ENCODE measurements at places on chromosomes 16 and 17.

GRCh38 chr16:53952215-53953208 lies 248.6 kb downstream of the FTO start:
- no peak for DNase-seq

DNA sequence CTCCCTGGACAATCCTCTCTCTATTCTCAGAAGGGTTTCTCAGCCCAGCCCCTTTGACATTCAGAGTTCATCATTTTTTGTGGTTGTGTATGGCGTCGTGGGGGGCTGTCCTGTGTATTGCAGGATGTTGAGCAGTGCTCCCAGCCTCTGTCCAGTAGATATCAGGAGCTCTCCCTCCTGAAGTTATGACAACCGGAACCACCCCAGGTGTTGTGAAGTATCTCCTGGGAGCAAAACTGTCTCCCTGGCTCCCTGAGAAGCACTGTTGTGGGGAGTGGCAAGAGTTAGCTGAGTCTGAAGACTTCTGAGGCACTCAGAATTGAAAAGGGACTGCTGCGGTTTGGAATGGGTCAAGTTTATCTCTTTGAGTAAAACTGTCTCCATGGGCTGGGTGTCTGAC lies 55.9 kb upstream of the MGAT5B start:
- no peak for DNase-seq

- no peak for DNase-seq
Observed at GRCh38 chr17:64638552-64639203, 23.4 kb downstream of the SMURF2 start.

DNA sequence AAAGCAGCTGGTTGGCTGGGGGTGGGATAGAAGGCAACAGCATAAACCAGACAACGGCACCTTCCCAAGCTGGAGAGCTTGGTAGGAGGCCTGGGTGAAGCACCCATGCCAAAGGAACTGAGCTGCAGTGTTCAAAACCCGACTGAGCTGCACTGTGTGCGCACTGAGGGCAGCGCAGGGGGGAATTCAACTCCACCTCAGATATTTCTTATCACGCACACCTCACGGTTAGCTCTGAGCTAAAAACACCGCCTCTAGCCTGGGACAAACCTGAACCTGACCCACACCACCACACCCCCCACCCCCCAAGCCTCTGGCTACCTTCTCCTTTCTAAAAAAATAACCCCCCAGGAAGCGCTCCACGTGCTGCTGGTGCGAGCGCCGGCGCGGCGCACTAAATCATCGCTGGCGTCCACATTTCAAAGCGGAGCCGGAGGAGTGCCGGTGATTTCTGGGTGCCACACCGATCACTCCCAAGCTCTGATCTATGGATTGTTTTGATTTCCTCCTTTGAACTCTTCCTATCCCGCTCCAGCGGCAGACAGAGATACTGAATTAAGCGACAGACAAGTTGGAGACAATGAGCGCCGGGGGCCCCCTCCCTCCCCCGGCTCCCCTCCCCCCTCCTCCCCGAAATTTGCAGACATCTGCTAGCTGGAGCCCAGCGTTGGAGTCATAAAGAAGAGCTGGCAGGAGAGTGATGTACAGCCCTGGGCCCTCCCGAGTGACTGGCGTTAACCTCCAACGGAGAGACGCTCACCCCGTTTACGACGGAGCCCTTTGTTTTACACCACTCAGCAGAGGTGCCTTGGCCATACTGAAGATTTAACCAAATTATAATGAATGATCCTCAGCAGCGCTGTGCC lies 85.0 kb downstream of the NOG start:
- DNase-seq: no peak

DNA sequence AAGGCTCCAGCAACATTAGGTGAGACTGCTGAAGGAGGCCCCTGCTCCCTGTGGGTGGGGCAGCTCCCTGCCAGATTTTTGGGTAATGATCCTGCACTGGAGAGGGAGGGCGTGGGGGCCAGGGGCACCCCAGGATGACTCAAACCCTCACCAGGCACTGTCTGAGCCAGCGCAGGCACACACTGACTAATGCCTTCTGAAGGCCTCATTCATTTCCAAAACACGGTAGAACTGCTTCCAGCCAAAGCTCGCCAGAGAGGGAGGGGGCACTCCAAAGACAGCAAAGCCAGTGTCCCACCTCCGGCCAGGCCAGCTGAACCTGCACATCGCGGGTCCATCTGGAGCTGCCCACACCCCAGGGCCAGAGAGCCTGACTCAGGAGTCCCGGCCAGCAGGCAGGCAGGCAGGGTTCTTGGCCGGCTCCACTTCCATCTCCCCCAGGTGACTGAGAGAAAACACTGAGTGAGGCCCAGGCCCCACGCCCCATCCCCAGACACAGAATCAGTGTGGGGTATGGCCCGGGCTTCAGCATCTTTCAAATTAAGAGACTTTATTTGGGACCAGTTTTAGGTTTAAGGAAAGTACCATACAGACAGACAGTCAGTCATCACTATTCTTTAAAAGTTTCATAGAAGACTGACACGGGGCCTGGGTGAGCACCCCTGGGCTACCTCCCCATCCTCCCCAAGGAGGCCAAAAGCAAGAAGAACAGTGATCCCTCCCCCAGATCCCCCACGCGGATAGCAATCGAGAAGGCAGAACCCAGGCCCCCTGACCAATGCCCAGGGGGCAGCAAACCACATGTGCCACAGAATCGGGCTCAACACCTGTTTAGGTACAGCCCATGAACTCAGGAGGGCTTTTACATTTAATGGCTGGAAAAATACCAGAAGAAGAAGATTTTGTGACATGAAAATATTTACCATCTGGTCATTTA lies 2.3 kb downstream of the PIEZO1 start:
- DNase-seq: no peak

GRCh38 chr17:29032857-29033197 lies 10.1 kb upstream of the PIPOX start:
- DNase-seq: no peak

DNA sequence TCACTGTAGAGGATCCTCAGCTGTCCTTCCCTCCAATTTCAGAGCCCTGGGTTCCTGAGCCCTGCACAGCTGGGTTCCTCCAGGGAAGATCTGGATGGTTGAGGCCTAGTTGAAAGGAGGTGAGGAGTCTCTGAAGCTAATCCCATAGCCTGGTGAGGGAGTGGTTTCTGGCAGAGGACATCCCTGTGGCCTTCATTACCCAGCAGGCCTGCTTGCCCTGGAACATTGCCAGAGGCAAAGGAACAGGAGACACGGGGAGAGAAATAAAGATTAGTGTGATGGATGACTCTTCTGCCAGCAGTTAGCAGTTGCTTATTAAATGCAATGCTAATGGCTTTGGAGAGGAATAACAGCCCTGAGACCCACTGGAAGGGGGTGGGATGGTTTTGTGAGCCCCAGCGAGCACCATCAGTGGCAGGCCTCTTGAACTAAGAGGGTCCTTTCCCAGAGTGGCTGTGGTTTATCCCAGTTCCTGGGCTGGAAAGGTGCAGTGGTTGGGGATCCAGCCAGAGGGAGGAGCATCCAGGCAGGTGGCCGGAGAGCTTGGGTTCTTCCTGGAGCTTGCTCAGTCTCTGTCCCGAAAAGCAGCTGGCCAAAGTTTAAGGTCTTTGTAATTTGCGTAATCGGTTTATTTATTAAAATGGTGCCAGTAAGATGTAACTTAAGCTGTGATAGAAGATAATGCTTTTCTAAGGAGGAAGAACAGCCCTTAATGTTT lies 209.7 kb downstream of the CCDC182 start:
- DNase-seq: no peak

DNA sequence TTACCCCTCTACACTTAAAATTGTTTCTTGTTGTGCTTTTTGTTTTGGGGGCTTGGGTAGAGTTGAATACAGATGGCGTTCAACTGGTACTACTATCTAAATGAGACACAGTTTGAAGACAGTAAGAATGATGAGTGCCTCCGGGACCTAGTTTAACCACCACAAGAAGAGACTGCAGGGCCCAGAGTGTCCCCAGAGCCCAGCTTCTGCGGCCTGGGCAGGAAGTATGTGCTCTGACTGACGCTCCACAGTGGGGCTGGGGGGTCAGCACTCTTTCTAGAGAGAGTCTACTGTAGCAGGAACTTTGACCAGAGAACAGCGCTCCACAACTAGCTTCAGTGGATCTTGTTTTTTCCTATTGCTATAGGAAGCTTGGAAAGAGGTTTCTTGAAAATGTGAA lies 174.0 kb downstream of the VPS53 start:
- no peak for DNase-seq

GRCh38 chr17:62870552-62870971 lies 62.4 kb upstream of the MARCHF10 start:
- no peak for DNase-seq

- DNase-seq: no peak
Observed at GRCh38 chr16:79287424-79287917, 313.1 kb downstream of the MAF start.

GRCh38 chr17:37742762-37743611 lies 1.9 kb downstream of the HNF1B start:
- DNase-seq: no peak

DNA sequence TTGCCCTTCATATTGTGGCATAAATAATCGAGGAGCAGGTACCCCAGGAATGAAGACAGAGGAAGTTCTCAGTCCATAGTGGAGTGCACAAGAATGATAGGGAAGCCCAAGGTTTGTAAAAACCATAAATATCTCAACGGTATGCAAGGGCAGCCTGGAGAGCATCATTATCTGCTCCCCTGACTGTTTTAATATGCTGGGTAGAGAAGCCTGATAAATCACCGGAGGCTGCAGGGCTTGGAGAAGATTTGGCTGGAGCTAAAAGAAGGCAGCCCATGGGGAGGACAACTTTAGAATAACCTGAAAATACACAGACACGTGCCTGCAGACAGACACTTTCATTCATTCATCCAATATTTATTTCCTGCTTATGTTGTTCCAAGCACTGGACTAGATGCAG lies 205.2 kb upstream of the RPL38 start:
- DNase-seq: no peak

DNA sequence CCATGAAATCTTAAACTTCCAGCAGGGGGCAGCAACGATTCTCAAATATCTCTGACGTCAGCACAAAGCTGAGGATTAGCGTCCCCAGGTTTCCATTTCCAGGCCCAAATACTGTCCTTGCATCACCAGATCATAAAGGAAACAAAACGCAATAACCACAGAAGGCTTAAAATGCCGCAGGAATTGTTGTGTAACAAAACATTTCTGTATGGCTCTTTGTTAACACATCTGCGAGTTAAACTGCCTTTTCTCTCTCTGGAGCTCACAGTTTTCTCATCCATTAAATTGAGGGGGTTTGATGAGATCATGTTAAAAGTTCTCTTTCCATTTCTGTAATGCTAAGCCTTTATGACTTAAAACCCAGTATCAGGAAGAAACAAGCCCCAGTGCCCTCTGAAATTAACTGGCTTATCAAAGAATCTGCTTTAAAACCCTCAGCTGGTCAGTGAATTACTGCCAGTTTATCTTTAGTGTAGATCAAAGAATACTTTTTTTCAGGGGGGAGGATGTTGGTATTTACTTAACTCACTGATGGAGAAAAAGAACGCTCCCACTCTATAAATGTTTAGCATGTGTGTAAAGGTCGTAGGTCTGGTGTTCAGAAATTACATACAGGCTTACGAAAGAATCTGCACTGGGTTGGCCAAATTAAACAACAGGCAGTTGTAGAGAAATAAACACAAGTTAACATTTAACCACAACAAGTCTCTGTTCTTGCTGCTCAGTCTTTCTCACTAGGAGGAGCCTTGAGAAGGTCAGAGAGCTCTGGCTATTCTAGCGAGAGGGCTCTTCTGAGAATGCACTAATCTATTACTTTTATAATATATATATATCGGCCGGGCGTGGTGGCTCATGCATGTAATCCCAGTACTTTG lies 10.6 kb upstream of the TERF2 start:
- DNase-seq: peak; percentile 60

GRCh38 chr16:9219813-9220212 lies 128.4 kb downstream of the HAPSTR1 start:
- no peak for DNase-seq

DNA sequence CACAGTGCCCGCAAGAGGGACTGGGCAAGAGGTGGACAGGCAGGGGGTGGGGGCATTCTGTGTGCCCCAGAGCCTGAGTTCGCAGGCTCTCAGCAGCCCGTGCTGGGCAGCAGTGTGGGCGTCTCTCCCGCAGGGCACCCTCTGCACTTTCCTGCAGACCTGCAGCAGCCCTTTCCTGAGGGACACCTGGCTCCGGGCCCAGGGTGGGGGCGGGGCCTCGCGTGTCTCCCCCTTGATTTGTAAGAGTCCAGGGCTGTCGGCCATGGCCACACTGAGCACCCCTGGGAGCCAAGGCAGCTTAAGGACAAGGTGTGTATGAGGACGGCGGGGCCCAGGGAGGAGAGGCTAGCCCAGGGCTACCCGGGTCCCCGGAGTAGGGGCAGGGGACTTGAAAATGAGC lies 33.4 kb upstream of the SLC38A10 start:
- DNase-seq: no peak

- no peak for DNase-seq
Observed at GRCh38 chr16:49854188-49854795, 1.6 kb downstream of the ZNF423 start.

DNA sequence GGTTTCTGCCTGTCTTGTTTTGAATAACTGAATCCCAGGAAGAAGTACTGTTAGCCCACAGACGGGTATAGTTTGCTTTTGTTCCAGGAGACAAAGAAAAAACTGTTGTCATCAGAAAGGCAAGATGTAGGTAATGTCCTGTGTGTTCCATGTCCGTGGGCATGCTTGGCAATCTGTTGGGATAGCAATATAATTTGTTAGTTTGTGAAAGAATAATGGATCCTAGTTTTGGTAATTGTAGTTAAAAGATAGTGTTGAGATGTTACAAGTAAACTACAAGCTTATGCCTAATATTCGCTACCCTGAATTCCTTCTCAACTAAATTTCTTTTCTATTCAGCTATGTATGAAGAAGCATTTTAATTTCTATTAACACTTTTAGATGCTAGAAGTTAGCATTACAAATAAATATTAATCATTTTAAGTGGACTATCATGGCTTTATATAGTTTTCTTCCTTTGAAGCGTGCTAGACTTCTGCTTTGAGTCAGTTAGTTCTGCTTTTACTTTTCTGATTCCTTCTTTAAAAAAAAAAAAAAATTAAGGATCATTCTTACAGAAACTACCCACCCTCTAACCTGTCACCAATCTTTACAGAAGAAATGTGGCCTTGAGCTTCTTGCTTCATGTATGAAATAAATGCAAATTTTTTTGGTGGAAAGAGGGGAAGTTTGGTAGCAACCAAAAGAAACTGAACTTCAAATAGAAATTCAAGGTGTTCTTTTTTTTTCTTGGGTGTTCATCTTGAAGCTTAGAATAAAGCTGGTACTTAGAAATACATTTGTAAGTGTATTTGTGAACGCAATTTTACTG lies 2.4 kb downstream of the EVI2A start:
- DNase-seq: no peak

- DNase-seq: no peak
Observed at GRCh38 chr17:8041979-8042378, 3.1 kb downstream of the ALOX15B start.
